NCI-H187 treated with DMSO at 0.1 percent for 48 hours (cell line): ENCODE measurements at places on chromosomes 1 and 21.

- no peak for DNase-seq
Measured at GRCh38 chr1:174939775-174940545, 59.8 kb upstream of the CACYBP start.

DNA sequence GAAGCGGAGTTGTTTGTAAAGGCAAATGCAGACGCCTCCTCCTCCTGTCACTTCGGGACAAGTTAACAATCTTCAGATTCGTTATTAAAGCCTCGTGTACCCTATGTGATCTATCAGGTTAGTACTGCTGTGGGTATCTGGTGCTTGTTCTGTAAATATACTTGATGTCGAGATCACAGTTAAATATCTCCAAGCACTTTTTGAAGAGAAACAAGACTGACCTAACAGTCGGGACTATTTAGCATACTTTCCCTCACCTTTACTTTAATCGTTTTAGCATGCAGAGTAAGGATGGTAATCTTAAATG is 710 bp downstream of the KLHL20 start:
- no peak for DNase-seq

DNA sequence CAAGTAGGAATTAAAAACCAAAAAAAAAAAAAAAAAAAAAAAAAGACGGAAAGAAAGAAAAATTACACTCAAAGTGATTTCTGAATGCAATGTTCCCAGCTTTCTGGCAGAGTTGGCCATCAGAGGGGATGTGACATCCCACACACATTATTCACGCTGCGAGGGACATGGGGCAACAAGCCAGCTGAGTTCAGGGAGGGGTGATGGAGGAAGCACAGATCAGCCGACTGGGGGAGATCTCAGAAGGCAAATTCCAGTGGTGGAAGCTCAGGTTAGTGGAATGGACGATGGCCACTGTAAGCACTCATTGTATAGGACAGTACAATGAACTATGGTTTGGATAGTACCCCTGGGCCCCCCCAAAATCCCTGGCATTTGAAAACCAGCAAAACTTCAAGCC is 311.9 kb downstream of the PCP4 start:
- DNase-seq: no peak

- DNase-seq: no peak
Measured at GRCh38 chr1:151825751-151826660, 5.6 kb downstream of the RORC start.

DNA sequence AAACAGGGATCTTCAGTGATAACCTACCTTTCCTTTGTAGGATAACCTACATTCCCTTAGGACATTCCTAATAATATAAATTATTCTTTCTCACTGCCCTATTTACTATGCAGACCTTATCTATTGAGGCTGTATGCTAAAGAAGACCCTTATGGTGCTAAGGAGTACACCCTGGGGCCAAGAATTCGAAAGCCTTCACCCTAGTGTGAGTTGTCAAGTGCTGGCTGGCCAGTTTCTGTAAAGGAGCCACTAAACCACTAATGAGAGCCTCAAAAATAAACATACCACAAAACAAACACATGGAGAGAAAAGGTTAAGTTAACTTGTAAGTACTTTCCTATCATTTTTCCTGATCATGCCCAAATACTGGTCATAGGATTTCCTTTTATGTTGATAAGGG is 315.0 kb upstream of the CAMK1G start:
- DNase-seq: no peak

GRCh38 chr21:15446223-15446622 is 283.6 kb upstream of the USP25 start:
- DNase-seq: no peak

- no peak for DNase-seq
Measured at GRCh38 chr1:29601021-29601420, 364.7 kb downstream of the PTPRU start.

DNA sequence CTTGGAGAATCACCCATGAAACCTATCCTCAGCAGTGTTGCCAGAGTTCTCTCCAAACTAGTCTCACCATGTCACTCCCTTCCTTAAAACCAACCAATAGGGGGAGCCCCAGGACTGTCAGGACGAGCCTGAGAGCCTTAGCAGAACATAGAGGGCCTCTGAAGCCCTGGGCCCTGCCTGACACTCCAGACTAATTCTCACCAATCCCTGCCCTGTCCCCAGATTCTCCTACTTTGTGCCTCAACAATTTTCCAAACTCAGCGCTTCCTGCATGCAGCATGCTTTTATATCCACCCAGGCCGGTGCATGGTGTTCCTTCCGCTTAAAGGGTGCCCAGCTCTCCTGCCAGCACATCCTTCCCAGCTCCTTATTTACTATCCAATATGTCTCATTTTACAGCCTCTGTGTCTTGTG is 42.7 kb downstream of the HSD3B1 start:
- DNase-seq: peak; percentile 8

GRCh38 chr1:53123453-53124140 is 18.8 kb downstream of the SLC1A7 start:
- DNase-seq: no peak

GRCh38 chr1:3174487-3175247 is 105.7 kb downstream of the PRDM16 start:
- DNase-seq: no peak

DNA sequence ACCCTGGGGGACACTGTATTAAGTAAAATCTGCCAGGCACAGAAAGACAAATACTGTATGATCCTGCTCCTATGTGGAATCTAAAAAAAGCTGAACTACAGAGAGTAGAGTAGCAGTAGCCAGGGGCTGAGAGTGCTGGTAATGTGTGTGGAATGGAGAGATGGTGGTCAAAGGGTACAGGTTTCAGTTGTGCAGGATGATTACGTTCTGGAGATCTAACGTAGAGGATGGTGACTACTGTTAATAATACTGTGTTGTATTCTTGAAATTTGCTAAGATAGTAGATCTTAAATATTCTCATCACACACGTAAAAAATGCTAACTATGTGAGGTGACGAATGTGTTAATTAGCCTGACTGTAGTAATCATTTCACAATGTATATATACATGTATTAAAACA is 39.8 kb upstream of the GNG4 start:
- DNase-seq: no peak

DNA sequence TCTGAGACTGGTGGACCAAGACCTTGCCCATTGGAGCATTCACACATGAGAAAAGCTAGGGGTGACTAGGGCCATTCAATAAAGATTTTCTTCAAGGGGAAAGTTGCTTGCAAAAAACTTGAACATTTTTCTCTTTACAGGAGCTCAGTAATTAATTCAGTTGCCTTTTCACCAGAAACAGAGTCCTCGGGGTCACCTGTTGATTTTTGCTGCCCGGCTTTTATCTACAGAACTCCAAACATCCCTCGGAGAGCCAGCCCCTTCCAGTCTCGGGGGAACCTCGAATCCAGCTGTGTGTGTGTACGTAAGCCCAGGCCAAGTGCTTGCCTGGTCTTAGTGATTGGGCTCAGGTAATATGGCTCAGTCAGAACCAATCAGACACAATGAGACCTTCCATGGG is 47.5 kb downstream of the PCNX2 start:
- no peak for DNase-seq
